ENCODE measurements at places on chromosomes 1 and 21. TPM values are rescaled to one million over a fixed set of nuclear protein-coding genes. Genes with fewer than 3 reads are reported as not detected.
A peak's percentile ranks its signal among the peaks of the same experiment; 100 is the strongest.

Gene VAV3
- total RNA-seq, result 0.44 TPM

Gene USF1
- 57.9 TPM for total RNA-seq

Gene KCNJ15
- total RNA-seq, result not detected

DNA sequence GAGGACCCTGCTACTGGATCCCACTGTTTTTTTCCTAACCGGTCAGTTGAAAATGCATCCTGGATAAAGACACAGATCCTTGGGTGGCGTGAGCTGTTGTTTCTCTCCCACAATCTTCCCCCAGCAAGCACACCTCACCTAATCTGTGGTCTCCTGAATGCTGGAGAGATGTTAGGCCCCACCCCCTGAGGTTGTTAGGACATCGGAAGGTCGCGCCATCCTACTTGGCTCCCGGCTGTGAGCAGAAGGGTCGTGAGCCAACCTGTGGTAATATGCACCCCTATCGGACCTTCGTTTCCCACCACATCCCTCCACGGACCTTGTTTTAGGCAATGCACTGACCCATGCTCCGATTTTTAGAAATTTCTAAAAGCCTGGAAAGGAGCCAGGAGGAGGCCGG lies 89.9 kb upstream of the IPO9 start:
- no peak for DNase-seq

- DNase-seq, result no peak
Measured at GRCh38 chr1:118445156-118445555, 260.1 kb upstream of the SPAG17 start.

- peak; percentile 64 for DNase-seq
Measured at GRCh38 chr1:23657659-23658275, 33.8 kb upstream of the RPL11 start.

DNA sequence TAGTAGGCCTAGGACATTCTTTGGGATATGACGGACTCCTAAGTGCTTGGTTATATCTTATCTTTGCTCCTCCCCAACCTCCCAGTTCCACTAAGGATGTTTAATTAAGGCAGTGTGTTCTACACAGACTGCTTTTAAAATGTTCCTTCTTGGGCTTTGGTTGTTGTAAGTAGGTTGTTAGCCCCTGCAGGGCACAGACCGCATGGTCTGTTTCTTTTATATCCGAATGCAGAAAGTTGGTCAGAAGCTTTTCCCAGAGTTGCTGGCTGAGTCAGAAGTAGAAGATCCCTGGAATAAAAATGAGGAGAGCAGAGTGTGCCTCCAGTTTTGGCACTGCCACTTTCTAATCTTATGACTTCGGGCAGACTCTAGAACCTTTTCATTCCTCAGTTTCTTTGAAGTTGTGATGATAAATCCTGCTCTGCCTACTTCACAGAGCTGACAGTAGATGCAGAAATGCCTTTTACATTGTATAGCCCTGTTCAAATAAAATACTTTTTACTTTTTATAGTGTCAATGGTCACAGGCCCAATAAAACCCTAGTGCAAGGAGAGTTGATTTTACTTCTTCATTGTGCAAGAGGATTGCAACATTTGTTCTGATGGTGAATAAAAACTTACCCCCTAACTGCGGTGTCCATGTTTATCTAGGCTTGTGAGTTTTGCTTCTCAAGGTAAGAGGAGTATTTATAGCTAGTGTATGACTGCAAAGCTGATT lies 18.4 kb downstream of the FMN2 start:
- DNase-seq, result no peak

DNA sequence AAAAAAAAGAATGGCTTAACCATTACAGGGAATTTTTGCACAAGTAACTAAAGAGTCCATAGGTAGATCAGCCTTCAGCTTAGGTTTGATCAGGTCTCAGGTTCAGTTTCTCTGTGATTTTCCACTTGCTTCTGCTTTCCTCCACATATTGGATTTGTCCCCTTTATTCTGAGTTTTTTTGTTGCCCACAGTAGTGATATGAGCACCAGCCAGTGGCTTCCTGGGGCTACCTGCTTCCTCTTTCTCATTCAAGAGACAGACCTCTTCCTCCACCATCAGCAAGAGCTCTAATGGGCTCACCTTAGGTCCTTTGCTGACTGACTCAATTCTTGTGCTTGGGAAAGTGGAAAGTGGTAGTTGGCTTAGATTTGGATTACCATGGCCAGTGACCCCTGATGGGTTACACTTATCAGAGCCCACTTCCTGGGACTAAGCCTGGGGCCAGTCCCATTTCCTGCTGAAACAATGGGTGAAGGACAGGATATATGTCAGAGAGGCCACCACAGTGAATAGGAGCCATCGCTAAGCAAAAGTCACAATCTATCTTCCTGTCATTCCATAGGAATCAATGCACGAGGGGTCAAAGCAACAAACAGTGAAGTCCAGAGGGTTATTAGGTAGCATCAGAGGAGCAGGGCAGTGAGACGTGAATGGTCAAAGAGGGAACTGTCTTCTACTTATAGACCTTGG lies 12.8 kb upstream of the PLA2G2E start:
- DNase-seq, result no peak

GRCh38 chr1:27099587-27100334 lies 55.2 kb downstream of the SLC9A1 start:
- peak; percentile 78 for DNase-seq

All from A673 (cell line).